Type B pancreatic cell (in vitro differentiated cells): ENCODE measurements at places on chromosomes 13 and 19.

DNA sequence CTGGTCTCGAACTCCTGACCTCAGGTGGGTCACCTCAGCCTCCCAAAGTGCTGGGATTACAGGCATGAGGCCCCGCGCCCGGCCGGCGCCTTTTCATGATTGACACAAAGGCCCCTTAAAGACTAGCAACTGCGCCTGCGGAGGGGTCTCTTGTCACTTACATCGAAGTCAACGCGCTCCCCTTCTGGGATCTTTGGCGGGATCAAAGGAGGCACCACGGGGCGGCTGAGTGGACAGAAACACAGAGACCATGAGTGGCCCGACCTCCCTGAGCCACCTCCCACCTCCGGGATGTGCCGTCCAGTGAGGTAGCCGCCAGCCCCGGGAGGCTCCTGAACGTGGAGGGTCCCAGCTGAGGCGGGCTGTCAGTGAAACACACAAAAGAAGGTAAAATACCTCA lies 7.3 kb downstream of the TNNT1 start:
- no peak for DNase-seq

DNA sequence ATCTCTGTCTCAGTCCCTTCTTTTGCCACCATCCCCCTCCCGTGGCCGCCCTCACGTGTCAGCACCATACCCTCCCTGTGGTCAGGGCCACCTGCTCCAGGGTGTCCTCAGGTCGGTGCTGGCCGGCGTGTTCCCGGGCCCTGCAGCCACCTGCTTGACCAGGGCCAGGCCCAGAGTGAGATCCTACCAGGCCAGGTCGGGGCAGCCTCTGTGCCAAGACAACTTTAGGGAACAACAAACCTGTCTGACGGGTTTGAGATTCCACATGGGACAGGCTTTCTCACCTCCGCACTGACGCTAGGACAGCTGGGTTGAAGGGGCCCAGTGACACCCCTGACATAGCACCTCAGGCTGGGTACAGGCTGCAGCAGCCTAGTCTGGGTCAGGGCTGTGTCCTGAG lies 7.5 kb upstream of the SBNO2 start:
- no peak for DNase-seq

GRCh38 chr19:5189318-5189607 lies 151.3 kb downstream of the PTPRS start:
- DNase-seq, result no peak

- DNase-seq, result no peak
Measured at GRCh38 chr19:35115177-35115951, at the start of gene FXYD3. Gene FXYD3 (plus strand): TSS chr19:35115823. CDS start chr19:35119377, 3,554 bp downstream.

DNA sequence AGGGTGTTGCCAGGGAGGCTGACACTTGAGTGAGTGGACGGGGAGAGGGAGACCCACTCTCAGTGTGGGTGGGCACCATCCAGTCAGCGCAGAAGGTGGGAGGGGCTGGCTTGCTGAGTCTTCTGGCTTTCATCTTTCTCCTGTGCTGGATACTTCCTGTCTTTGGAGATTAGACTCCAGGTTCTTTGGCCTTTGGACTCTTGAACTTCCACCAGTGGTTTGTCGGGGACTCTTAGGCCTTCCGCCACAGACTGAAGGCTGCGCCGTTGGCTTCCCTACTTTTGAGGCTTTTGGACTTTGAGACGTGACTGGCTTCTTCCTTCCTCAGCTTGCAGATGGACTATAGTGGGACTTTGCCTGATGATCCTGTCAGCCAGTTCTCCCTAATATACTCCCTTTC lies 4.3 kb upstream of the LENG8 start:
- DNase-seq, result no peak

DNA sequence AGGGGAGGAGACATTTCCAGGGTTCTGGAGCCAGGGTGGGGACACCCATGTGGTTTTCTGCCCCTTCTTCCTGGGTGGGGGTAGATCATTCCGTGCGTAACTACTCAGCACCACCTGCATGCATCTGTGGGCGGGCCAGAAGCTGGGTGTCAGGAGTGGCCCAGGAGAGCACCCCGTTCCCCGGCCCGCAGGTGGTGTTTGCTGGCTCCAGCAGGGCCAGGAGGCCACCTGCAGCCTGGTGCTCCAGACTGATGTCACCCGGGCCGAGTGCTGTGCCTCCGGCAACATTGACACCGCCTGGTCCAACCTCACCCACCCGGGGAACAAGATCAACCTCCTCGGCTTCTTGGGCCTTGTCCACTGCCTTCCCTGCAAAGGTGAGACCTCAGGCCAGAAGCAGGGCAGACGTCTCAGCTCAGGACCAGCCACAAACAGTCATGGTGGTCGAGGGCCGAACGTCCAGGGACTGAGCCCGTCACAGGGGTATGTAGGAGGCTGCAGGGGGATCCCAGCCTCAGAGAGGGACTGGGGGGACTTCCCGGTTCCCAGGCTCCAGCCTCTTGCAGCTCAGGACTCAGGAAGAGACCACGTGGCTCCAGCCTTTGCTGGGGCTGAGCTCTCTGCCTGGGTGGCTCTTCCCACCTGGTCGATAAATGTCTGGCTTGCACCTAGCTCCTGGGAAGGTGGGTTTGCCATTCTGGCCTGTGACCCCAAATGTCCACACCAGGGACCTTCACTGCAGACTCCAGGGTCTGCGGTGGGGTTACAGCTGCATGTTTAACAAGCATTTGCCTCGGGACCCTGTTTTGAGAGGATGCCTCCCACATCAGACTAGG lies 1.6 kb downstream of the FSTL3 start:
- no peak for DNase-seq

GRCh38 chr13:32257649-32258048 lies 57.5 kb downstream of the ZAR1L start:
- no peak for DNase-seq

GRCh38 chr13:46665633-46666482 lies 112.9 kb downstream of the LRCH1 start:
- no peak for DNase-seq

DNA sequence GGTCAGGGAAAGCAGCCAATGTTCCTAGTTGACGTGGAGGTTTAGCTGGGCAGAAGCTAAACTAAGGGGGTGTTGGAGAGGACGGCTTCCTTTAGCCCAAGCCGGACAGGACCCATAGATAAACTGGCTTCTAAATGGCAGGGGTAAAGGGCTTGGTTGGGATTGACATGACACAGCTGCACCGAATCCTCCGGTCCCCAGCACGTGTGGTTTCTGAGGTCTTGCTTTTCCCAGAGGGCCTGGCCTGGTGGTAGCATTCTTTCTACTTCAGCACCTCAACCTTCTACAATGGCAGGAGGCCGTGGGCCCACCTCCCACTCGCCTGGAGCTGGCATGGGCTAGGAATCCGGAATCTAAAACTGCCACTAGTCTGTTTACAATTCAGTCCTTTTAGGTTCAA lies 163.0 kb downstream of the FGF9 start:
- no peak for DNase-seq

DNA sequence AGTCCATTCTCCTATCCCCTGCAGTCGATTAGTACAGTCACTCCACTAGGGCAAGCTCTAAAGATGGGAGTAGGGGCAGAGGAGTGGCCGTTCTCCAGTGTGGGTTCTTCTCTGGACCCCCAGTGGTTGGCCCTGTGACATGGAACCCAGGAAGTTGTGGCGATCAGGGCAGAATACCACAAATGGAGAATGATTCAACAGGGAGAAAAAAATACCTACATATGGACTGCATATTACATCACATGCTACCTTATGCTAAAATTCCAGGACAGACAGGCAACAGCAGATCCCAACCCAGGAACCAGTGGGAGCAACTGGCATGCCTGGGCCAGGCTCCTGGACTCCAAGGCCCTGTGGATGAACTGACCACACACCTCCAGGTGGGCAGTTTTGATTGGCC lies 20.4 kb downstream of the POU2F2 start:
- no peak for DNase-seq

GRCh38 chr13:48562296-48563066 lies 29.6 kb upstream of the RCBTB2 start:
- DNase-seq, result no peak

DNA sequence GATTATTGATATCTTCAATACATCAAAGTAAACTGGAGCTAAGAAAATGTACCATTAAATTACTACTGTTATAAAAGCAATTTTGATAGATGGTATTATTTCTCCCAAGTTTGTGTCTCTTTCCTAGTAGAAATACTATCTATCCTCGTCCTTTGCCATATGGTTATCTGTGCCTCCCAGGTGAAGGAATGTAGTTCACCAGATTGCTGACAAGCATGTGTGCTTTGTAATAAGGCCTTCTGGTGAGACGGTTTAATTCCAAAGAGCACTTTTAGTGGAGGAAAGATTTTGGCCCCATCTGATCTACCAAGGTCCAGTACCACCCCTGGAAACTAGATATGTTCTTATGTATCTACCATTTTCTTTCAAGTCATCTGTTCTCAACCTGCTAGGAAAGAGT lies 243.6 kb downstream of the DLEU7 start:
- DNase-seq, result no peak

DNA sequence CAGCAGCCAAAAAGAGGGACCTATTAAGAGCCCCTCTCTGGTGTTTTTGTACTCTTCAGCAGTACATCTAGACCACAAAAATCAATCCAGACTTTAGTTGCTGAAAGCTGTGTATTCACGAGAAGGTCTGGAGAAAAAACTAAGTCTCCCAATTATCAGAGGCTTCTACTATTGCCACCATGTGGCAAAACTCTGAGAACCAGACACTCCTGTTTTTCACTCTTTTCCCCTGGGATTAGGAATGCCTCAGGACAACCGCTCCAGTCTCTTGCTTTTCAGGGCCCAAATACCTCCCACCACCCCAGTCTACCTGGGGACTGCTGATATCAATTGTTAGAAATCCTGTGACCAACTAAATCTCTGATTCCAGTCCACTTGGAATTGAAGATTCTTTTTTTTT lies 30.1 kb upstream of the OBI1 start:
- no peak for DNase-seq

DNA sequence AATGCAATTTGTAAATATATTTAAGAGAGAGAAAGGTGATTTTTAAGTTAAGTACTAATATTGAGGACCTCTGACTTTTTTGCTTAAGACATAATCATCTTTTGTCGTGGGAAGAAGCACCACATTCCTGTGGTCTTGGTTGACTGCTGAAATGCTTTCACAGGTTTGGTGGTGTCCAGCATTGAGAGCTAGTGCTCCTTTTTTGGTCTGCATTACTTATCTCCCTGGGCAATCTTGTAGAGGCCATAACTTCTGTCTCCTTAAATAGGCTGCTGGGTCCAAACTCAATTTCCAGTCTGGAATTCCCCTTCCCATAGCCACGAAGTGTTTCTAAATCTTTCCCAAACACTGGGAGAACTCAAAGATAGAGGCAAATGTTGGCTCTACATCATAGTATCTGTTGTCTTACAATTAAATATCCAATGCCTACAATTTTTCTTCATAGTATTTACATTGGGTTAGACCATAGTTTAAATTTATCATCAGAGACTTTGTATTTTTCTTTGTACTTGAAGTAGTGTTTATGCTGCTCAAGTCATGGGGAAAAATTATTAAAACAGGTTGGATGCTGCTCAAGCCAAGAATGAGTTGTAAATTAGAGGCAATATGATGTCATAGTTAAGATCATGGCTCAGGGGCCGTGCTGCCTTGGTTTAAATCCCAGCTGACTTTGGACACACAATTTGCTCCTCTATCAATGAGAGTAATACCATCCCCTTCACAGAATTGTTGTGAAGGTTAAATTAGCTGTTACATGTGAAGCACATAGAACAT lies 105.6 kb downstream of the POSTN start:
- no peak for DNase-seq

- no peak for DNase-seq
Measured at GRCh38 chr13:44523146-44524015, 52.7 kb downstream of the TSC22D1 start.

DNA sequence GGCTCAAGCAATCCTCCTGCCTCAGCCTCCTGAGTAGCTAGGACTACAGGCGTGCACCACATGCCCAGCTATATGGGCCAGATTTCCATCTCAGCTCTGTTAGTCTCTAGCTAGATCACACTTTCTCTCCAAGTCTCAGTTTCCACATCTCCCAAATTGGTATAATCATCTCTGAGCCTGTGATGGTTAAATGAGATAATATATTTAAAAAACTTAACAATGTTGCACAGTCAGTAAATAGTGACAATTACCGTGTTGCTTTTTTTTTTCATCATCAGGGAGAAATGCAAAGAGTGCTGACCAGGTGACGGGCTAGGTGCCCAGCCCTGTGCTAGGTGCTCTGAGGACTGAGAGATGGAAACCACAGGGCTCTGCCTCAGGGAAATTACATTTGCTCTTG lies 36.9 kb upstream of the C19orf12 start:
- no peak for DNase-seq

DNA sequence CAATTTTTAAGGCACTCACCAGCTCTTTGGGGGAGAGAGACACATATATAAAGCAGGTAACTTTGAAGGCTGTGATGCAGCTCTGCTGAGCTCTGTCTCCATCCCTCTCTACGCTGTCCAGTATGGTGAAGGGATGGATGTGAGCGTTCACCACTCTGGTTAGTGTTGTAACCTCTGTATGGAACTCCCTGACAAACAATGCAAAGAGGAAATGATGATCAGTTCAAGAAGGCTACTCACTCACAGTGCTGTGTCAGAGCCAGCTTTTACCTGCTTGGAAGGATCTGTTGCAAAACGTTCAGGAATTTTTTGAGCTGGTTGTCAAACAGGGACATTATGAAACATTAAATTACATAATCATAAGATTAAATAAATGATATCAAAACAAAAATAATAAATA lies 90.8 kb upstream of the SLC10A2 start:
- no peak for DNase-seq

GRCh38 chr19:53147645-53148044 lies 11.2 kb downstream of the ZNF347 start:
- no peak for DNase-seq

- DNase-seq, result peak; percentile 83
Measured at GRCh38 chr19:4172861-4173473, 9.4 kb downstream of the SIRT6 start.

- no peak for DNase-seq
Measured at GRCh38 chr19:38952395-38953165, 21.8 kb downstream of the MRPS12 start.

- no peak for DNase-seq
Measured at GRCh38 chr19:3880471-3881271, at the start of gene ATCAY. Gene ATCAY (plus strand): TSS chr19:3880685. CDS start chr19:3885768, 5,083 bp downstream.
